ENCODE measurements at places on chromosomes 13 and 19. TPM values are rescaled to one million over a fixed set of nuclear protein-coding genes. Genes with fewer than 3 reads are reported as not detected.

The ZNF583 gene
- 7.2 TPM for total RNA-seq

The SHISA7 gene
- 0.12 TPM for total RNA-seq

The ZNF414 gene
- total RNA-seq, result 20.1 TPM

The ZNF549 gene
- total RNA-seq, result 12.1 TPM

The CARS2 gene
- 74.0 TPM for total RNA-seq

The C19orf81 gene
- total RNA-seq, result 6.2 TPM

The PRR36 gene
- 1.9 TPM for total RNA-seq

The KLK14 gene
- total RNA-seq, result 0.18 TPM

The GPR183 gene
- total RNA-seq, result 9.8 TPM

The KIR2DL4 gene
- not detected for total RNA-seq

Data from metanephros (tissue), 2 donors.